ENCODE measurements at places on chromosomes 5 and 9. TPM values are rescaled to one million over a fixed set of nuclear protein-coding genes. Genes with fewer than 3 reads are reported as not detected.

CRAT gene
- 18.8 TPM for total RNA-seq

ADAMTSL1 gene
- 49.2 TPM for total RNA-seq

OBP2B gene
- total RNA-seq, result not detected

ERMP1 gene
- 4.7 TPM for total RNA-seq

ANXA1 gene
- 637 TPM for total RNA-seq

SNCAIP gene
- 22.5 TPM for total RNA-seq

COL5A1 gene
- 21.1 TPM for total RNA-seq

ARHGEF37 gene
- 0.28 TPM for total RNA-seq

PMPCA gene
- total RNA-seq, result 86.7 TPM

PCDHGB2 gene
- total RNA-seq, result 2.8 TPM

FCN1 gene
- total RNA-seq, result not detected

PTPDC1 gene
- 6.1 TPM for total RNA-seq

ZNF354C gene
- 5.6 TPM for total RNA-seq

RMI1 gene
- total RNA-seq, result 6.8 TPM

TBC1D9B gene
- 58.6 TPM for total RNA-seq

All from IMR-90 (cell line).